ENCODE measurements at places on chromosomes 4 and X.

GRCh38 chr4:89284828-89285227 lies 22.8 kb downstream of the GPRIN3 start:
- no peak for DNase-seq

- no peak for DNase-seq
These were observed 2094.5 kb upstream of the AGA start for GRCh38 chr4:179536694-179537093.

- no peak for DNase-seq
These were observed 964.4 kb downstream of the RPA4 start for GRCh38 chrX:97847885-97848679.

DNA sequence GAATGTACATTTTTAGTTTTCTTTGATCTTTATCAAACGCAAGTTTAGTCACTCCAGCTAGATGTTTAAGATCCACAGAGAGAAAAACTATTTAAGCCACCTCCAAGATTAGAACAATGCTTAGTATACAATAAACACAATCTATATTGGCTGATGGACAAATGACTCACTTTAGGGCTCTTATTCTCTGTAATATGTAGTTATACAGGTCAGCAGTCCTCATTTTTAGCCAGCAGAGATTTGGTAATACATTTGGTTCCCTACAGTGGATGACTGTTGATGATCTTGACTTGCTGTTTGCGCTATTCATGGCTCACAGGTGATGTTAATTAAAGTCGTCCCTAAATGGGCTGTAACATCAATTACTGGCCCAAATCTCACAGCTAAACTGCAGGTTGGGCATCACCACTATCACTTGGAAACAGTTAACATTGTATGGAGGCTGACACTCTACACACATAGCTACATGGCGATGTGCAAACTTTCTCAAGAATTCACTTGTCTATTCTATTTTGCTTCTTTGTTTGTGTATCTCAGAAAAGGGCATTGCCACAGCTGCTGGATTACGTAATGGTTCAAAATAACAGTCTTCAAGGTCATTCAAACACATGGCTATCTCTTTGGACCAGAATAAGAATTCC lies 11.8 kb upstream of the DTHD1 start:
- no peak for DNase-seq

- no peak for DNase-seq
These were observed 581 bp downstream of the DNAJB14 start for GRCh38 chr4:99945718-99946355.
